Uterus (tissue), 4 donors: ENCODE measurements at places on chromosomes 4 and X.

DNA sequence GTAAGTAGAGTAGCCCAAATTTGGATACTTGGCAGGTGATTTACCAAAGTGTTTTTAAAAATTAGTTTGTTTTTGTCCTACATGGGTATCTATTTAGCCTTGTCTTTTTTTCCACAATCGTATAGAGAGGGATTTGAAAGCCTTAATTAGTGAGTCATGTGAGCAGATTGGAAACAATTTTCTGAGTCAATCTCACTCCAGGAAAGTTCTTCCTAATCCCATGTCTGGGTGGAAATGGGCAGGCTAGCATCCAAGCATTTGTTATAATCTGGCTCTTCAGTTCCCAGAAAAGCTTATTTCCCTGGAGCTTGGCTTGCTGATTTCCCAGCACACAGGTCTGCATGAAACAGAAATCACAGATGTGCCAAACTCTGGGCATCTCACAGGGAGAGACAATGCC, 426.9 kb upstream of the BOD1L1 start:
- no peaks in the 10 kb centered on the region for H3K4me1 ChIP-seq
- no peaks in the 10 kb centered on the region for H3K36me3 ChIP-seq
- DNase-seq = no peak
- no peak overlapping the region for H3K27ac ChIP-seq
- no peaks in the 10 kb centered on the region for H3K27me3 ChIP-seq

- H3K27ac ChIP-seq = no peak overlapping the region
- H3K27me3 ChIP-seq = peaks cover 5% of the 10 kb centered on the region
- H3K36me3 ChIP-seq = no peaks in the 10 kb centered on the region
- no peak overlapping the region for H3K4me3 ChIP-seq
Measured at GRCh38 chr4:1770245-1770644, 22.8 kb upstream of the FGFR3 start.

DNA sequence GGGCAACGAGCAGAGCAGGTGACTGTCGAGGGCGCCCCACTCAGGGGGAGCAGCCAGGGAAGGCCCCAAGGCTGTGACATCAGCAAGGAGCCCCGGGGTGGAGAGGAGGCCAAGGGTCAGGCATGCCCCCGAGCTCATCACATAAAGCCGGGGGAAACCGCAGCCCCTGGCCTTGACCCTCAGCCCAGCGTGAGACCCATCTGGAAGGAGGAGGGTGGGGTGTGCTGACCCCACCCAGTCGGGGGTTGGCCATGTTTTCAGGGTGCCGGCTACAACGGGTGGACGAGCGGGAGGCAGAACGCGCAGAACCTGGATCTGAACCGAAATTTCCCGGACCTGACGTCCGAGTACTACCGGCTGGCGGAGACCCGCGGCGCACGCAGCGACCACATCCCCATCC, 13.9 kb downstream of the CPZ start:
- H3K36me3 ChIP-seq = no peaks in the 10 kb centered on the region
- H3K27ac ChIP-seq = no peak overlapping the region
- no peak overlapping the region for H3K4me3 ChIP-seq
- no peak for DNase-seq

DNA sequence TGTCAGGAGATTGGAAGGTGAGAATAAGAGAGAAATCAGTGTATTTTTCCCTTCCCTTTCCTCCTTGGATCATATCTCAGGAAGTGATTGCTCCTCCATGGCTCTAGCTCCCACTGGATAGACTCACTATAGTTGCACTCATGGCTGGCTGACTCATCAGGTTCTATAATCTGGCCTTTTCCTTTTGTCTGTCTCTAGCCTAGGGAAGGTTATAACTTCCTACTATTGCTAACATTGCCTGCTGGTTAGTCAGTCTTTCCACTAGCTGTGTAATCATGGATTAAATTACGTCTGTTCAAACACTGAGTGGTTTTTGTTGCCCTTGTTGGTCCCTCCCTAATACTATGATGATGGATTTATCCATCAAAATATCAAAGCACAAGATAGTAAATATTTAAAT, 195.5 kb upstream of the VEGFC start:
- H3K27me3 ChIP-seq = no peaks in the 10 kb centered on the region
- H3K4me3 ChIP-seq = no peak overlapping the region
- H3K36me3 ChIP-seq = no peaks in the 10 kb centered on the region
- H3K27ac ChIP-seq = no peak overlapping the region
- DNase-seq = no peak
- no peaks in the 10 kb centered on the region for H3K4me1 ChIP-seq

DNA sequence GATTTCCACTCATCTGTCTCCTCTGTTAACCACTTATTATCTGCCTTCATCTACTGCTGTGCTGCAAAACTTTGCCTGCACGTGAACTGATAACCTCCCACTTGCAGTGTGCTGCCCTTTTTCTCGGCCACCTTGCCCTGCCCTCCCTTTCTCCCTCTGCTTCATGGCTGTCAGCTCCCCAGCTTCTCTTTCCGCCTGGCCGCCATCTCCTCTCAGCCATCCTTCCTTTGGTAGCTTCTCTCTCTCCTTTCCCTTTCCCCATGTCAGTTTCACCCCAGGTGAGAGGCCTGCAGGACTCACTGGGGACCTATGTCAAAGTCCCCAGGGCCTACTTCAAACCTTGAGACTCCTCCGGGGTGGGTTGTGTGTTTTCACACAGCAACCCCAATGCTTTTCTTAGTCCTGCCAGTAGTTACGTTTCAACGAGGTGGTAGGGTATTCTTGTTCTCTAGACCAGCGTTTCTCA, 6.6 kb downstream of the MSL3 start:
- H3K4me1 ChIP-seq = no peaks in the 10 kb centered on the region
- no peak overlapping the region for H3K4me3 ChIP-seq
- H3K36me3 ChIP-seq = no peaks in the 10 kb centered on the region
- no peak for DNase-seq

DNA sequence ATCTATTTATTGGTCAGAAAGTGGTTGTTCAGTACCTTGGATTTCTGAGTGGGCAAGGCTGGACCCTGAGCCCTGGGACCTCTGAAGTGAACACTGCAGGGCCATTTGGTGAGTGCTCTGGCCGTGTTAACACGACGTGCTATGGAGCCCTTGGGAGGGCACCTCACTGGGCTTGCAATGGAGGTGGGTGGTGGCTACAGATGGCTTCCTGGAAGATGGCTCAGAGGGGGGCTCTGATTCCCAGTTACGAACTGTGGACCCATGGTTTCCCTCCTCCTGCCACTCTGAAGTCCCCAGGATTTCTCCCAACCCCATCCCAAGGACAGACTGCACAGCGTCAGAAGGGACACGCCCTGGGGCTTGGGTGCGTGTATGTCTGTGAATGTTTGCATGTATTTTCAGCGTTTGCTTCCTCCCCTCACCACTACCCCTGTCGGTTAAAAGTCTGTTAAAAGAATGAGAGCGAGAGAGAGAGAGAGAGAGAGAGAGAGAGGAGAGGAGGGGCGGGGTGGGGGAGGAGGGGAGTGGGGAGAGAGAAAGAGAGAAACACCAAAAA, 3.7 kb upstream of the RHOH start:
- H3K36me3 ChIP-seq = no peaks in the 10 kb centered on the region
- H3K27ac ChIP-seq = no peak overlapping the region
- no peak overlapping the region for H3K4me3 ChIP-seq

DNA sequence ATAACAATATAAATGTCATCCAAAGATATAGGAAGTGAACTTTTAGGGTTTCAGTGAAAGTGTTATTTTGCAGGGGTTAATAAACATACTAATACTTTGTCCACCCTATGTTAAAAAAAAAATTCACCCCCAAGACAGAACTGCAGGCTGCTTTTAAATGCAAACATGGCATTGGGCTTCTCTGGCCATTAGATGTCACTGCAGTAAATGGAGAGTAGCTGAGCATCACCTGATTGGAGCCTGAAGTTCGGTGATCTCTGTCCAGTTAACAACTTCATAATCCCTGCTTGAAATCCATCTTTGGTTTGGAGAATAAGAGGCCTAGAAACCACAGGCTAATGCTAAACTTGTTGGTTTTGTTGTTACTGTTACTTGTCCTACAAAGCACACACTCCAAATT, 18.7 kb downstream of the SLC25A43 start:
- H3K4me3 ChIP-seq = no peak overlapping the region
- no peak overlapping the region for H3K27ac ChIP-seq
- no peaks in the 10 kb centered on the region for H3K27me3 ChIP-seq
- H3K36me3 ChIP-seq = no peaks in the 10 kb centered on the region
- no peaks in the 10 kb centered on the region for H3K4me1 ChIP-seq
